Astrocyte (in vitro differentiated cells and primary cell): ENCODE measurements at places on chromosomes 12 and 14. TPM values are rescaled to one million over a fixed set of nuclear protein-coding genes. Genes with fewer than 3 reads are reported as not detected.

GRCh38 chr12:65853489-65854157, 29.3 kb downstream of the HMGA2 start:
- DNase-seq, result peak; percentile 91

DNA sequence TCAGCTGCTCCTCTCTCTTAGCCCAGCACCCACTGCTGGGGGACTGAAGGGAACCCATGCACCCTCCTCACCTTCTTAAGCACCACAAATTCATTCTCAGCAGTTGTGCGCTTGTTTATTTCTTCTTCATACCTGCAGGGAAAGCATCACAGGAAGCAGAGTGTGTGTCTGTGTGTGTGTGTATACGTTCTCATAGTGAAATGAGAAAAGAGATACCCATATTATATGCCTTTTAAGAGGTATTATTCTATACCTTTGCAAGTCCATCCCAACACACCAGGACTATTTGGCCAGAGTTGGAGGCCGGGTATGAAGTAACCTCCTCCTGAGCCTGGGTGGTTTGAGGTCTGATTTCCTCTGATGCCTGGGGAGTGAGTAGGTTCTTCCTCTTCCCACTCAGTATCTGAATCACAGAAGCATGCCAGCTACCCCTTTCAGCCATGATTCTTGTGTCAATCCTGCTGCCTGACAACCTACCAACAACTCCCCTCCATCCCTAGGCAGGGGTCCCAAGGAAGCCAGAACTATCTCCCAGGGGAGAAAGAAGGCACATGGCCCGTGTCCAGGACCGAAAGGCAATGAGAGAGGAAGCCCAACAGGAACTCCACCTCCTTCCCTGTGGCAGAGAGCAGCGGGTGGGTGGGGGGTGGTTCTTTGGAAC, 3.0 kb downstream of the KRT73 start:
- peak; percentile 6 for DNase-seq

- DNase-seq, result no peak
These were observed 82.4 kb upstream of the RESF1 start for GRCh38 chr12:31876568-31877424.

The ALG10 gene
- 5.5 and 7.0 TPM in 2 replicates for total RNA-seq

The PGAM5 gene
- total RNA-seq, result 33.3 and 43.4 TPM in 2 replicates

The GLIPR1L1 gene
- total RNA-seq, result not detected in 2 replicates
